GM23338 (cell line): ENCODE measurements at places on chromosomes 2 and 18. TPM values are rescaled to one million over a fixed set of nuclear protein-coding genes. Genes with fewer than 3 reads are reported as not detected.

The COQ10B gene
- polyA plus RNA-seq: 23.2 and 26.1 TPM in 2 replicates

The PXDN gene
- 38.5 and 42.2 TPM in 2 replicates for polyA plus RNA-seq

The MARCHF4 gene
- 0.45 and 0.70 TPM in 2 replicates for polyA plus RNA-seq

The TXNL1 gene
- polyA plus RNA-seq: 125 and 135 TPM in 2 replicates

The FOSL2 gene
- polyA plus RNA-seq: 0.60 and 0.61 TPM in 2 replicates

The SEPTIN10 gene
- polyA plus RNA-seq: 47.7 and 52.3 TPM in 2 replicates

The ATP6V1B1 gene
- not detected in 2 replicates for polyA plus RNA-seq

The CXCR1 gene
- not detected in 2 replicates for polyA plus RNA-seq
